ENCODE measurements at places on chromosomes 5 and 9.

- no peak for DNase-seq
Observed at GRCh38 chr5:149409268-149409948, 30.3 kb upstream of the IL17B start.

DNA sequence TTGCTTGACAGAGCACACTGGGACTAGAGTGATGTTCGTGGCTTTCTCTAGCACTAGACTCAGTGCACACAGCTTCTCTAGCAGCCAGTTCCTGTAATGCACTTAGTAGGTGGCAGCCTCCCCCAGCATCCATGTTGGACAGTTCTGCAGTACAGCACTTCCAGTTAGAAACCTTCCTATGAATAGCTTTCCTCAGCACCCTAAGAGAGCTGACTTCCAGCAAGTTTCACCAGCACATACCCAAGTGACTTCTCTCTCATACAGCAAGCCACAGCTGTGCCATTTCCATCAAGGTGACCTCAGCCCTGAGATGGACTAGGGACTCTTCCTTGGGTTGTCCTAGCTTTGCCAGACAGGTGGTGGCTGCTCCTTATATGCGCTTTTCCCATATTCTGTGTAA lies 60.4 kb downstream of the PJA2 start:
- no peak for DNase-seq

- DNase-seq: no peak
Observed at GRCh38 chr5:107636555-107636954, 34.2 kb downstream of the EFNA5 start.

DNA sequence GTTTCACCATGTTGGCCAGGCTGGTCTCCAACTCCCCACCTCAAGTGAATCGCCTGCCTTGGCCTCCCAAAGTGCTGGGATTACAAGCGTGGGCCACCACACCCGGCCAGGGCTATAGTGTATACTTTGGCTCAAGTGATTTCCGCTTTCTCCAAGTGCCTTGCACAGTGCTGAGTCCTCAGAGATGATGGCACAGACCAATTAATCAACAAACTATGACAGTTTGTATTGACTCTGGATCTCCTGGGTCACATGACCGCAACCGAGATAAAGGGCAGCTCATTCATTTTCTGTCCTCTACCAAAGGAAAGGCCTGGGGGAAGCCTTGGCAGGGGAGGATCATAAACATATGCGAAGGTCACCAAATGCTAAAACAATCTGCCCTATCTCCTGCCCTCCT lies 11.4 kb upstream of the LARP1 start:
- DNase-seq: no peak

Data from NCI-H1436 (cell line).